Glomerular endothelial cell (primary cell): ENCODE measurements at places on chromosomes 7 and 10. TPM values are rescaled to one million over a fixed set of nuclear protein-coding genes. Genes with fewer than 3 reads are reported as not detected.

The IFIT1B gene
- total RNA-seq, result not detected in 2 replicates

The NRG3 gene
- total RNA-seq, result 6.6 and 8.9 TPM in 2 replicates

The TRIM73 gene
- 0.34 and 2.6 TPM in 2 replicates for total RNA-seq

The CTNNA3 gene
- total RNA-seq, result not detected in 2 replicates

The NEURL1 gene
- 0.05 and 0.47 TPM in 2 replicates for total RNA-seq

The ENO4 gene
- not detected in 2 replicates for total RNA-seq

The SCRN1 gene
- total RNA-seq, result 113 and 124 TPM in 2 replicates

The ELMO1 gene
- total RNA-seq, result 27.9 and 62.2 TPM in 2 replicates

The VIPR2 gene
- total RNA-seq, result not detected in 2 replicates

The CNNM1 gene
- 0.24 TPM in 1 of 2 replicates, not detected in the other for total RNA-seq

The AGFG2 gene
- total RNA-seq, result 29.2 and 37.3 TPM in 2 replicates

The PRXL2A gene
- 197 and 204 TPM in 2 replicates for total RNA-seq

The ACSM6 gene
- not detected in 2 replicates for total RNA-seq

The MKX gene
- 0.19 TPM in 1 of 2 replicates, not detected in the other for total RNA-seq

The CUBN gene
- total RNA-seq, result 1.9 and 2.1 TPM in 2 replicates

The PPP1R3A gene
- not detected in 2 replicates for total RNA-seq

The C10orf105 gene
- not detected in 2 replicates for total RNA-seq

The SPAM1 gene
- not detected in 2 replicates for total RNA-seq

The FAM237B gene
- not detected in 2 replicates for total RNA-seq

The CYP3A4 gene
- total RNA-seq, result not detected in 2 replicates

The WASHC2A gene
- total RNA-seq, result 49.3 and 51.0 TPM in 2 replicates

The GNAI1 gene
- total RNA-seq, result 20.0 and 26.7 TPM in 2 replicates

The PRKAR2B gene
- total RNA-seq, result 24.2 and 28.7 TPM in 2 replicates

The SRRM3 gene
- total RNA-seq, result 0.10 and 0.23 TPM in 2 replicates

The LBX1 gene
- total RNA-seq, result not detected in 2 replicates

The PON1 gene
- total RNA-seq, result not detected in 2 replicates

The TMEM106B gene
- 42.5 and 44.9 TPM in 2 replicates for total RNA-seq

The LRIT1 gene
- total RNA-seq, result not detected in 2 replicates

The CCL24 gene
- not detected in 2 replicates for total RNA-seq

The CTAGE8 gene
- total RNA-seq, result not detected in 2 replicates

The PTN gene
- 1.9 and 2.3 TPM in 2 replicates for total RNA-seq

The PTER gene
- total RNA-seq, result 2.3 and 3.4 TPM in 2 replicates
